Pancreas (tissue), 10 donors: ENCODE measurements at places on chromosomes 11 and 22. TPM values are rescaled to one million over a fixed set of nuclear protein-coding genes. Genes with fewer than 3 reads are reported as not detected.
A peak's percentile ranks its signal among the peaks of the same experiment; 100 is the strongest.

The MYRF gene
- 19.1 TPM for total RNA-seq

The FGF4 gene
- not detected for total RNA-seq

The OR56B1 gene
- not detected for total RNA-seq

The GDPD4 gene
- total RNA-seq, result not detected

The OR5AP2 gene
- total RNA-seq, result not detected

The C22orf31 gene
- total RNA-seq, result not detected

DNA sequence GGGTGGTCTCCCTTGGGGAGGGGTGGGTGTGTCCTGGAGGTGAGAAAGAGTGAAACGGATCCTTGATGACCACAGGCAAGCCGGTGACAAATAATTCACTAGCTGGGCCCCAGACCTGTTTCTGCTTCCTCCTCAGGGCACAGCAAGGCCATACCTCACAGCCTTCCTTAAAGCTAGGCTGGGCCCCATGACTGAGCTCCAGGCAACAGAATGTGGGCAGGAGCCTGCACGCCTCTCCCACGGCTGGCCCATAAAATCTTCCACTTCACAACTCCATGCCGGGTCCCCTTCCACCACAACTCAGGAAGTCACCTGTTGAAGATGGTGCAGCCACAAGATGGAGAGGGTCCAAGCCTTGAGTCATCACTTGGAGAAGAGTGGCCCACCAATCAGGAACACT, 23.9 kb downstream of the SLC22A12 start:
- H3K4me3 ChIP-seq, result no peak overlapping the region
- DNase-seq, result no peak
- no peak overlapping the region for H3K27ac ChIP-seq
- H3K36me3 ChIP-seq, result no peaks in the 10 kb centered on the region
- H3K4me1 ChIP-seq, result no peaks in the 10 kb centered on the region

DNA sequence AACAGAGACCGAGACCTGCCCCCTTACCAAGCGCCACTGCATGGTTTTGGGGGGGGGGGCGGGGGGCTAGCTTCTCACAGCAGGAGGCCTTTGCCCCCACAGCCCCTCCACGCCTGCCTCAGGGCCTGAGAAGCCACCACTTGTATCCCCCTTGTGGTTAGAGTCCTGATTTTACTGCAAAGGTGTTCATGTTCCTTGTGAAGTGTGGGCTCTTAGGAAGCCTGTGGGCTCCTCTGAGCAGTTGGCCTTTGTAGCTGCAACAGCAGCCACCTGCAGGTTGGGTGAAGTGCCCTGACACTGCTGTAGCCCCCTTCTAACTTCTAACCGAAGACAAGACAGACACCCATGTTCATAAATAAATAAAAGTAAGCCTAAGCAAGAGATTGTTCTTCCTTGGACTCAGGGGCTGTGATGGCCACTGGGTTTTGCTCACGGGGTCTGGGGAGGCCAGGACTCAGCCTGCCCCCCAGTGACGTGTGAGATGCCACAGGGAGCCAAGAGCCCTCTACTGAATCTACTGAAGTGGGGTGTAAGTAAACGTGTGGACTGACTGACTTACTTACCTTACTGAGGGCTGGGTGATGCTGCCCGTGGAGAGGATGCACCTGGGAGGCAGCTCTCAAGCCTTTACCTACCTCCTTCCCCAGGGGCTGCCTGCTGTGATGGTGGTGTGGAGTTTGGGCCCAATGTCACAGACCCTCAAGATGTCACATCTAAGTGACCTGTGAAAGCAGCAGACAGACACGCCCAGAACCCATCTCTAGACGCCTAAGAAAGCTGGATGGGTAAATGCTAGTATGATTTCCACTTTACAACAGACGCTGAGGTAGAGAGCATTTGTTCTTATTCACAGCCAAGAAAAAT, 25.8 kb downstream of the USP35 start:
- H3K27me3 ChIP-seq, result no peaks in the 10 kb centered on the region
- H3K27ac ChIP-seq, result no peak overlapping the region
- DNase-seq, result no peak
- H3K36me3 ChIP-seq, result no peaks in the 10 kb centered on the region

- H3K4me1 ChIP-seq, result no peaks in the 10 kb centered on the region
- no peak overlapping the region for H3K27ac ChIP-seq
- DNase-seq, result no peak
- H3K4me3 ChIP-seq, result no peak overlapping the region
- no peaks in the 10 kb centered on the region for H3K36me3 ChIP-seq
Observed at GRCh38 chr11:85712953-85713352, 27.0 kb upstream of the CCDC89 start.

GRCh38 chr11:122883646-122883979, 1.1 kb downstream of the JHY start:
- no peak for DNase-seq
- H3K27me3 ChIP-seq, result no peaks in the 10 kb centered on the region
- no peaks in the 10 kb centered on the region for H3K36me3 ChIP-seq
- H3K27ac ChIP-seq, result no peak overlapping the region
- H3K4me1 ChIP-seq, result peaks cover 6% of the 10 kb centered on the region

- no peak overlapping the region for H3K27ac ChIP-seq
Observed at GRCh38 chr11:129331871-129332274, 43.8 kb upstream of the BARX2 start.

DNA sequence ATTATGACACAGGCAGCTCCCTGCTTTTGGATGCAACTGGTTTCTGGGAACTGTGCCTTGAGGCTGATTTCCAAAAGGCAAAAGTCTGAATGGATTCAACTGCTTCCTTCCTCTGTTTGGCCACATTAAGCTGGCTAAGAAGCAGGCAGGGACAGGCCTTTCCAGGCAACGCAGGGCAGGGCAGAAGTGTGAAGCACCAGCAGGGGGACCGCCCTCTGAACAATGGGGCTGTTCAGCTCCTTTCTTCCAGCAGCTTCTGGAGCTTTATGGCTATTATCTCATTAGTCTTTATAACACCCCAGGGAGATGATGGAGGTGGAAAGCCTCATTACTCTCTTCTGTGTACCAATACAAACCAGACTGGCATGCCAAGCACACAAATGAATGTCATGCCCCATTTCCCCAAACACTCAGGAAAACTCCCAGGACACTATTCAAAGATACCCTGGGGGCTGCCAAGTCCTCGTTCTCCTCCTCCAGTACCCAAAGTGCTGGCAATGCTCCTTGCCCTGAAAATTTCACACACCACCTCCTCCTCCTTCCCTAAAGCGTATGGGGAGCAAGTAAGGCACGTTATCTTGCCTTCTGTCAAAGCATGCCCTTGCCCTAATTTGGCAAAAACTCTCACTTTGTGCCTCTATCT, 21.3 kb downstream of the MORC2 start:
- H3K4me3 ChIP-seq, result no peak overlapping the region
- no peaks in the 10 kb centered on the region for H3K27me3 ChIP-seq
- H3K36me3 ChIP-seq, result no peaks in the 10 kb centered on the region
- H3K27ac ChIP-seq, result no peak overlapping the region
- no peaks in the 10 kb centered on the region for H3K4me1 ChIP-seq
- no peak for DNase-seq

DNA sequence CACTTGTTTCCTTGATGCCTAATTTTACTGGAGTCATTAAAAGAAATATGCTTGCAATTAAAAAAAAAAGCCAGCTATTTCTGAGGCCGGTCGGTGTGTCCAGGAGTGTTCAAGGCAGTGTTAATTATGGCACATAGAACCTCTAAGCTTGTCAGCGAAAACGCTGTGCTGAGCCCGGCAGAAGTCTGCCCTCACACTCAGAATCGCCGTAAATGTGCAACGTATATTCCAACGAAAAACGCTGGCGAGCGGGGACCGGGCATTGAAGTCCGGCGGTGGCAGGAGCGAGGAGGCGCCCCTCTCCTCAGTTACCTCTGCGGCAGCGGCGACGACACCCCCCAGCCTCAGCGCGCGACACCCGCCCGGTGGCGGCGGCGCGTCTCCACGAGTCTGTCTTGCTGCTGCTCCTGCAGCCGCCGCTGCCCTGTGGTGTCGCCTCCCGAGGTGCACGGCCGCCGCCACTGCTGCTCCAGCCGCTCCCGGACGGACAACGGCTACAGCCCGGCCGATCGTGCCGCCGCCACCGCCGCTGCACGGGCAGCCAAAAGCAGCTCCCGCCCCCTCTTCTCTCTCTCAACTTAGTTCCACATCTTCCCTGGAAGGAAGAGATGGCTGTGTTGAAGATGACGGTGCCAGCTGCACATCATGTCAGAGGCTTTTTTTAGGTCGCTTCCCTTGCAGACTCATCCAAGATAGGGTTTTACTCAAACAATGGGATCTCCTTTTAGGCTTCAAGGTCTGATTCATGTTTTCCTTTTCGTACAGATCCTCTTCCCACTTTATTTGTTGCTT, 56.0 kb downstream of the JAM3 start:
- DNase-seq, result peak; percentile 83
- H3K36me3 ChIP-seq, result no peaks in the 10 kb centered on the region
- no peaks in the 10 kb centered on the region for H3K27me3 ChIP-seq
- no peak overlapping the region for H3K27ac ChIP-seq
- H3K4me1 ChIP-seq, result no peaks in the 10 kb centered on the region
- peak overlapping the region; percentile 17 for H3K4me3 ChIP-seq

DNA sequence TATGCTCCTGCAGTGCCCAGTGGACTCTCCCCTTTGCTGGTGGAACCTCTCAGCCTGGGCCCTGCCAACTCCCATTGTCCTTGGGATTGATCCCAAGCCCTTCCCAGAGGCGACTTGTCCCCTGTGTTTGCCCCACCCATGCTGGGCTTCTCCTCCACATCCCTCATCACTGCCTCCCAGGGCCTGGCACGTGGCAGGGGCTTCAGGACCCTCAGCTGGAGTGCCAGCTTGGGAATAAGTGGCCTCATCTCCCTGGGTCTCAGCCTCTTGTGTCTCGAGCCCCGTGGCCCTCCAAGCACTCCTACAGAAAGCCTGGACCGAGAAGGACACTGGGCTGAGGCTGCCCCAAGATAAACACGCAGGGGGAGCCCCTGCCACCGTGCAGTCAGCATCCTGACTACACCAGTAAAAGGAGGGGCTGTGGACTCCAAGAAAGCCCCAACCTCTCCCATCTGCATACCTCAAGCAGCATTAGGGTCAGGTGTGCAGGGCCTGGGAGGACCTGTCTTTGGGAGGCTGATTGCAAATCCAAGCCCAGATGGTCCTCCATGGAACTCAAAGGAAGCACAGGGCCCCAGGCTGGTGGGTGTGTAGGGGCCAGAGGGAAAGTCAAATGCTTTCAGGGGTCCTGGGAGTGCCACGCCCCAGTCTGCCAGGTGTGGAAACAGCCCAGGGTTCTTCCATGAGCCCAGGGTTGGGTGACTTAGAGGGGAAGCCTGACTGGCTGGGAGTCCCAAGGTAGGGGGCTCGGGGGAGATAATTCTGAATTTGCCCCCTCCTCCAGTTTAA, 9.5 kb upstream of the GNAZ start:
- H3K4me3 ChIP-seq, result no peak overlapping the region
- no peaks in the 10 kb centered on the region for H3K36me3 ChIP-seq
- H3K27ac ChIP-seq, result no peak overlapping the region
- H3K4me1 ChIP-seq, result no peaks in the 10 kb centered on the region

- no peaks in the 10 kb centered on the region for H3K4me1 ChIP-seq
- no peak overlapping the region for H3K27ac ChIP-seq
Observed at GRCh38 chr22:19721330-19722177, 1.8 kb upstream of the GP1BB start.

GRCh38 chr11:2804189-2804588, 81.4 kb downstream of the CDKN1C start:
- no peaks in the 10 kb centered on the region for H3K4me1 ChIP-seq
- H3K4me3 ChIP-seq, result no peak overlapping the region
- H3K36me3 ChIP-seq, result no peaks in the 10 kb centered on the region
- DNase-seq, result peak; percentile 23

DNA sequence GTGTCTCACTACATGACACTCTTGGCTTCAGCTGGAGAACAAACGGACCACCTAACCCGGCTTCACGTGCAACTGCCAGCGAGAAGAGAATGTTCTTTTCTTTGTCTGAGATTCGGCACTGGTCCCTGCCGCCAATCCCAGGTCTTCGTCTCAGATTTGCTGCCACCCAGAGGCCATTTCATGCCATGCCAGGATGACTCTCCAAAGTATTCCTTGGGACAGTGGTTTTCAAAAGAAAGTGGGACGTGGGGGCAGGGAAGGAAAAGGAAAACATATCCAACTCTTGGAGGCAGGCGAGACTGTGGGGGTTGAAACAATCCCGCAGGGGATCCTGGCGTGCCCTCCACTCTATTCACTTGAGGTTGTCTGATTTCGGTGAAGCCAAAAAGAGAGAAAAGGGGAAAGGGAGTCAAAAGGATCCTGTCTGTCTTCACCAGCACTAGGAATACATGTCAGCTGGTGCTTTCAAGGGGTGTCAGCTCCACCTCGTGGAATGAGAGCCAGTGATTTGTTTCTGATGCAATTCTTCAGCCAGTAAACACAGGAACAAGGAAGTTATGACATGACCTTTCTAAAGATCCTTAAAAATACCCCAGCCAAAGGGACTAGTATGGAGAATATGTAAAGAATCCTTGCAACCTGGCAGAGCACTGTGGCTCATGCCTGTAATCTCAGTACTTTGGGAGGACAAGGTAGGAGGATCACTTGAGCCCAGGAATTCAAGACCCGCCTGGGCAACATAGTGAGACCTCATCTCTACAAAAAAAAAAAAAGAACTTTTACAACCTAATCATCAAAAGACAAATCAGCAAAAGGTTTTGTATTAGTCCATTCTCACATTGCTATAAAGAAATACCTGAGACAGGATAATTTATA, 41.0 kb upstream of the APLNR start:
- H3K27me3 ChIP-seq, result no peaks in the 10 kb centered on the region
- H3K4me3 ChIP-seq, result no peak overlapping the region
- DNase-seq, result peak; percentile 76
- H3K27ac ChIP-seq, result no peak overlapping the region

DNA sequence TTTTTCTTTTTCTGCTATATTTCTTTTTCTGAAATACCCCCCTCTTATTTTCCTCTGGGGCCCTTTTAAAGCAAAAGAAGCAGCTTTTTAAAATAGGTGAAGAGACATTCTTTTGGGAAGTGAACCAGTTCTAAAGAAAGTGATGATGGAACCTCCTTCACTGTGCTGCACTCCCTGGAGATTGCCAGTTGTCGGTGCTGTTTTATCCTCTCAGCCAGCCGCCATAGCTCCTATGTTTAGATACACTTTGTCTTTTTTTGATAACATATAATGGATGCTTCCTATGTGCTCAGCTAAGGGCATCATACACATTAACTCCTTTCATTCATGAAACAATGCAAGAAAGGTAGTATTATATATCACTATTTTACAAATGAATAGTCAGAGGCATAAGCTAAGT, 14.0 kb downstream of the CFAP300 start:
- H3K36me3 ChIP-seq, result no peaks in the 10 kb centered on the region
- H3K27ac ChIP-seq, result no peak overlapping the region
- DNase-seq, result no peak
- no peak overlapping the region for H3K4me3 ChIP-seq
- H3K27me3 ChIP-seq, result no peaks in the 10 kb centered on the region

- no peak overlapping the region for H3K27ac ChIP-seq
- H3K4me3 ChIP-seq, result no peak overlapping the region
- H3K4me1 ChIP-seq, result no peaks in the 10 kb centered on the region
- DNase-seq, result no peak
- H3K27me3 ChIP-seq, result no peaks in the 10 kb centered on the region
Observed at GRCh38 chr11:127259102-127259501, 258.5 kb upstream of the KIRREL3 start.

- H3K4me1 ChIP-seq, result no peaks in the 10 kb centered on the region
- H3K27ac ChIP-seq, result peak overlapping the region; percentile 37
- H3K36me3 ChIP-seq, result no peaks in the 10 kb centered on the region
- H3K27me3 ChIP-seq, result no peaks in the 10 kb centered on the region
Observed at GRCh38 chr11:94926698-94927237, 46.6 kb downstream of the CWC15 start.
